DMS79 treated with DMSO at 0.1 percent for 48 hours (cell line): ENCODE measurements at places on chromosomes 6 and 20.
A peak's percentile ranks its signal among the peaks of the same experiment; 100 is the strongest.

DNA sequence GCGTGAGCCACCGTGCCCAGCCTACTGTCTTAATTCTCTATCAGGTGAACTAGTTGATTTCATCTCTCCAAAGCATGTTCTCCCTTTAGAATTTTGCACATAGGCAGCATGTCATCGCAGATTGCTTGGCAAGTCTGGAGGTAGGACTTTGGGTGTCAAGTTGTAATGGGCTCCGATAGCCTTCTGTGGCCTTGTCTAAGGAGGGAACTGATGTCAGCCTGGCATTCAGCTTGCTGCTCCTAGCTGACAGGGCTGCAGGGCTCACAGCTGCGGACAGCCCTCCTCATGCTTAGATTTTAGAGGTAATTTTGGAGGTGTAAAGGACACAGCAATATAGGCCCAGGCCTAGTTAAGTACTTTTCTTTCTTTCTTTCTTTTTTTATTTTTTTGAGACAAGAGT, 11.3 kb downstream of the CHMP4B start:
- no peak for DNase-seq

- no peak for DNase-seq
Measured at GRCh38 chr6:84667252-84668213, 96.9 kb downstream of the TBX18 start.

DNA sequence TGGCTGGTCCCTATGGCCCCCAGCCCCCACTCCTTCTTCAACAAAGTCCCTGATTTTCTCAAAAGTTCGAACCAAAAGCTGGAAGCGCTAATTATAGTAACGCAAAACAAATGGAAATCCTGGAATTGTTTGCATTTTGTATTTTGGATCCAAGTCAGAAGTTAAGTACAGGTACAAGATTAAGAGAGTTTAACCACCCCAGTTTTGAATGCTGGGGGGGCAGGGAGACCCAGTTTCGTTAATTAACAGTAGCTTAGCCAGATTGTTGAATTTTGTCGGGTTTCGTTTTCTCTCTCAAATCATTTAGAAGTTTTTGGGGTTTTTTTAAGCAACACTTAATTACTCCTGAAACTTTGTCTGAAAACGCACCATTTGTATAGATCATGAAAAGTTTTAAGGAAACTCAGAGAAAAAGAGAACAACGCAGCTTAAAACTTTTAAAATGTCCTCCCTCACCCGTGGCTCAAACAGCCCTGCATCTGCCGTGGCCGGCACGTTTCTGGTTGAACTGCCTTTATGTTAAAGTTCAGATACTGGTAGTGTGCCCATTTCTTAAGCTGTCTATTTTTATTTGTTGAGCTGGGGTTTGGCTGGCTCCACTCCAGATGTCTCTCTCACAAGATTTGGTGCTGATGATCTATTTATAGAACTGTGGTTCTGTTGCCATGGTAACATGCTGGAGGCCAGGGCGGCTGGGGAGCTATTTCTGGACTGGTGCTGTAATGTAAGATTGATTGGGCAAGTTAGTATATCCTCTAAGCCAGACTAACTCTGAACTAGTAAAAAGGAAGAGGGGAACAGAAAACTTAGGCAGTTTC, 55.0 kb downstream of the GNAS start:
- DNase-seq = peak; percentile 75

DNA sequence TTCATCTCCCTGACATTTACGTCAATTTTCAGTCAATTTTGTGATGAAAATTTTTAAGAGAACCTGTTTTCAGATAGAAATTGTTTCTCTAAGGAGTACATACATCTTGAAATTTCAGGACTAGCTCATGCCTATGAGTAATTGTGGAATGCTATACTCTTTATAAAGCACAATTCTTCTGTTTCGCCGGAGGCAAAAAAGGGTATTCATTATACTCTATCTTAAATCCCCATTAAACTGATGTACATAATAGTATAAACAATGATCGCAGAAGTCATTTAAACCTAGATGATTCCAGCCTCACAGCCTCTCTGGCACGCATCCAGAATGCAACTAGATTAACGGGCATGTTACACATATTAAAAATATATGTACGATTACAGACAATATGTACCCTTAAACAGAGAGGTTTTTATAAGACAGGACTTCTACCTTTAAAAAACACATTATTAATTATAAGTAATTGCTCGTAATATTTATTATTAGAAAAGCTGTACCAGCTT, 62.6 kb downstream of the NRSN1 start:
- DNase-seq = no peak

GRCh38 chr6:130203370-130203769, 19.4 kb downstream of the SAMD3 start:
- no peak for DNase-seq

GRCh38 chr20:63017076-63017825, 10.5 kb upstream of the BHLHE23 start:
- no peak for DNase-seq

- no peak for DNase-seq
Measured at GRCh38 chr6:105036351-105036750, 79.4 kb downstream of the LIN28B start.

GRCh38 chr20:4897600-4897999, 103.7 kb downstream of the SLC23A2 start:
- DNase-seq = no peak

- DNase-seq = no peak
Measured at GRCh38 chr20:15139522-15139921, 802.1 kb upstream of the FLRT3 start.

DNA sequence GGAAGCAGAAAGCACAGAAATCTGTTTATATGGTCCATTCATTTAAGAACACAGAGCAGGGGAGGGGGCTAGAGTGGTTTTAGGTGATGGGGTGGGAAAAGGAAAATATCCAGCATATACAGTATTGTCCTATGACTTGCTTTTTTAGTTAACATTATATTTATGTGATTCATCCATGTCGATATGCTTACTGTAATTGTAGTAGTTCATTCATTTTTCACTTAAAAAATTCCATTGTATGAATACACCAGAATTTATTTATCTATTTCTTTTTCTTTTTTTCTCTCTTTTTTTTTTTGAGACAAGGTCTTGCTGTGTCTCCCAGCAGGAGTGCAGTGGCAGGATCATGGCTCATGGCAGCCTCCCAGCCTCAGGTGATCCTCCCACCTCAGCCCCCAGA, 9.6 kb upstream of the PRIM2 start:
- DNase-seq = no peak

GRCh38 chr6:160285541-160286105, 27.0 kb upstream of the SLC22A2 start:
- no peak for DNase-seq

- DNase-seq = no peak
Measured at GRCh38 chr6:93304505-93304904, 114.9 kb downstream of the EPHA7 start.

- DNase-seq = no peak
Measured at GRCh38 chr6:137893726-137894125, 26.7 kb downstream of the TNFAIP3 start.

GRCh38 chr20:50478162-50478990, 31.8 kb upstream of the PTPN1 start:
- DNase-seq = no peak

DNA sequence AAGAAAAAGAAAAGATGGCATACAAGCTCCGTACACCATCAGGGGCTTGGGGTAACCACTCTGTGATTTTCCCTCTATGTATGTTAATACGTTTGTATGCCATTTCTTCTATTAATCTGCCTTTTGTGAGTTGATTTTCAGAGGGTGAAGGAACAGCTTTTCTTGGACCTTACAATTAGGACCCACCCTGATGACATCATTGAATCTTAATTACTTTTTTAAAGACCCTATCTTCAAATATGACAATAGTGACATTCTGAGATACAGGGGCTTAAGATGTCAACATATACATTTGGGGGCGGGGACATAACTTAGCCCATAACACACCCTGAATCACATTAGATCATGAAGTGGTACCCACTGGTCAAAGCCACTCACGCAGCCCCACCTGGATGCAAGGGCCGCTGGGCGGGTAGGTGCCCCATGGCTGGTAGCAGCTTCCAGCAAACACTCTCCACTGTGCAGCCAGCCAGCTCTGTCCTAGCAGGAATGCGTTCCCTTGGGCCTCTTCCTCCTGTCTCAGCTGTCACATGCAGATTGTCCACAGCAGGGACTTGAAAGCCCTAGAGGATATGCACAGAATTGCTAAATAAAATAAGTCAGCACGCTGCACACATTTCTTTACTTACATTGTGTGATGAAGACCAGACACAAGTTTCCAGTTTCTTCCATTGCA, 74.5 kb downstream of the FOXF2 start:
- DNase-seq = no peak

- no peak for DNase-seq
Measured at GRCh38 chr6:42333612-42334011, 116.0 kb upstream of the MRPS10 start.

DNA sequence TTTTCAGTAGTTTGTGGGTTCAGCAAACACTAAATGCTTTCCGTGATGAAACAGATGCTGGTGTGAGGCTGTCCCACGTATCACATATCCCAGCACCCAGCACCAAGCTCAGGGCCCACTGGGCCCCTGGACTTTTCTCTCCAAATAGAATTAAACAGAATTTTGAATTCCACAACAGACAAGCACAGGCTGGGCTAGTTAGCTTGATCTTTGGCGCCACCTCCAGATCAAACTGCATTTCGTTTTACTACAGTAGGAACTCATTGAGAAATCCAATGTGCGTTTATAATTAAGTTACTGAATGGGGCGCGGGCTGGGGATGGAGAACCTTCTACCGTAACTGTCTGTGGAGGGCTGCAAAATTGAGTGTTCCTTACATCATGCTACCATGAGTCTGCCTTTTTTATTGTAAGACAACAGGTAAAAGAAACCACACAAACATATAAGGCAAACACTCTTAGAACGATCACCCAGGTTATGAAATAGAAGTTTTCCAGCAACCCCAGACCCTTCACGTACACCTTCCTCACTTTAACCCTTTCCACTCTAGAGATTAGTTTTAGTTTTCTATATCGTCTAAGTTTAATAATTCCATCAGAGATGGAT, 107.8 kb downstream of the ZFP64 start:
- peak; percentile 14 for DNase-seq

GRCh38 chr20:45450097-45450818, 19.3 kb upstream of the WFDC2 start:
- peak; percentile 1 for DNase-seq

- DNase-seq = no peak
Measured at GRCh38 chr6:74166849-74167248, 470.8 kb downstream of the CD109 start.

- no peak for DNase-seq
Measured at GRCh38 chr20:45947110-45947866, 12.8 kb downstream of the PCIF1 start.

DNA sequence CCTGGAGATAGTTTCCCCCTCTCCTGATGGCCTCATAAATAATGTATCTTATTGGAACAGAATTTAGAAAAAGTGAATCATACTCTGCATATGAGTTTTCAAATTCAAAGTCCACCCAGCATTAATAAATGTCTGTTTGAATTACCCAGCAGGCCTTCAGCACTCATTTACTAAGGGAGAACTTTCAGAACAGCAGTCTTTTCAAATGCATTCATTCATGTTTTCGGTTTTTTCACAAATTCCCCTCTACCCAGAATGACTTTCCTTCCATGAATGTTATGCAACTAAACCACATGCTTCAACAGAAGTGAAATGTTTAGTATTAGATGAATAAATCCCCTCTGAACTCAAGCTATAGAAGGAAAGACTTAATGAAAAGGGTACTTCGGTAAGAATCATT, 92.4 kb downstream of the RTN4IP1 start:
- DNase-seq = no peak

DNA sequence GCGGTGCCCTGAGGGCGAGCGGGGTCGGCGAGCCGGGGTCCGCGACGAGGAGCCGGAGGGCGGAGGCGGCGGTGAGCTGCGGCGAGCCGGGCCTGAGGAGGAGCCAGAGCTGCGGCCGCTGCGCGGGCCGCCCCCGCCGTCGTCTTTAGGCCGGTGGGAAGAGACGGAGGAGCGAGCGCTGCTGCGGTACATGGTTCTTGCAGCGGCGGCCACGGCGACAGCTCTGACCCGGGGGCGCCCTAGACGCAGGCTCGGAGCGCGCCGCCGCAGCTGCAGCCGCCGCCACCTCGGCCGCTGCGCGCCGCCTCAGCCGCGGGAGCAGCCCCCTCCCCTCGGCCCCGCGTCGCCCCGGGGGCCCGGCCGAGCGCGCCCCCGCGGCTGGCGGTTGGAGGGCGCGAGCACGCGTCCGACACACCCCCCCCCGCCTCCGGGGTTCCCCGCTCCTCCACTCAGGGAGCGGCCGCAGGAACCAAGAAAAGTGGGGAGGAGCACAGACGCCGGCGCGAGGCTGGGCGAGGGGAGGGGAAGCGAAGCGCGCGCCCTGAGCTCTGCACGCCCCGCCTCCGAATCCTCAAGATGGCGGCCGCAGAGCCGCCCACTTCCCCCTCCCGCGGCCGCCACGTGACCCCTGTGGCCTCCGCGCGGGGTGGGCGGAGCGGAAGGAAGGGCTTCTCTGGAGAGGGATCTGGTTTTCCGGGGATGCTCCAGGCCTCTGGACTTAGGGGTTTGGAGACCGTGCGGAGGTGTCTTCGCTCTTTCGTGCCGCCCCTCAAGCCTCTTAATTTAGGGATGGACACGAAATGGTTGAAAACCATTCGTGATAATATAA, at the start of gene ZNF318:
ZNF318 (minus strand) TSS at position 474 of the 829 bp plus-strand sequence; CDS start at position 192, 282 bp downstream.
- DNase-seq = peak; percentile 96

DNA sequence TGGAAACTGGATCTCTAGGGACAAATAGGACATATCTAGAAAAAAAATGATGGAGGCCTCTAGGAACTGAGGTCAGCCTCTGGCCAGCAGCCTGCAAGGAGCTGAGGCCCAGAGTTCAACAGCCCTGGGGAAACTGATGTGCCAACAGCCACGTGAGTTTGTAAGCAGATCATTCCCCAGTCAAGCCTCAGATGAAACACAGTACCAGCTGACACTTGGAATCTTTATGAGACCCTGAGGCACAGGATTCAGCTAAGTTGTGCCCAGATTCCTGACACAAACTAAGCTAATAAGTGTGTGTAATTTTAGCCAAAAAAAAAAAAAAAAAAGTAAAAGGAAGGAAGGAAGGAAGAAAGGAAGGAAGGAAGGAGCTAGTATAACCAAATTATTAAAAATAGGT, 1059.8 kb upstream of the MAP3K7 start:
- DNase-seq = no peak
